ENCODE measurements at places on chromosomes 2 and 18.

DNA sequence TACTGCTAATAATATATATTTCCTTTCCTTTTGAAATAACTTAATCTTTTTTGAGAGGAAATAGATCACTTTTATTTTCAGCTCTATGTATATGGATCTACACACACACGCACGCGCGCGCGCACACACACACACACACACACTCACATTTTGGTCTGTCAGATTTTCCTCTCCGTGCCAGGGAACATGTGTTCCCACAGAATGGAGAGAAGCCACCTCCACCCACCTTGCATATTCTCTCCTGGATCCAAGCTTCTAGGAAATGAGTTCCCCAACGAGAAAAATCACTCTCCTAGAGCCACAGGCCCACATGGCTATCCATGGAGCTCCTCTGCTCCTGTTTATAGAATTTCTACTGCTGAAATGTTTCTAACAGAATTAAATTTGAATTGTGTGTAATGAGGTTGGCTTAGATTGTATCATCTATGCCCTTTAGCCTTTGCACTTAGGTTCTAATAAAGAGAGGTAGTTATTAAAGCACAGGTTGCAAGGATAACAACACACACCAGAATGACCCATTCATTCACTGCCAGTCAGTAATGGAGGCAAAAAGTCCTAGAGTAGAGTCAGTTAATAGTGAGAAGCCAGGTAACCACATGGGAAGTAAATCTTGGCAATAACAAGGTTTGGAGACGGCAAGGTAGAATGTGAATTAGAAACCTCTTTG is 19.7 kb downstream of the IFIH1 start:
- DNase-seq: no peak

DNA sequence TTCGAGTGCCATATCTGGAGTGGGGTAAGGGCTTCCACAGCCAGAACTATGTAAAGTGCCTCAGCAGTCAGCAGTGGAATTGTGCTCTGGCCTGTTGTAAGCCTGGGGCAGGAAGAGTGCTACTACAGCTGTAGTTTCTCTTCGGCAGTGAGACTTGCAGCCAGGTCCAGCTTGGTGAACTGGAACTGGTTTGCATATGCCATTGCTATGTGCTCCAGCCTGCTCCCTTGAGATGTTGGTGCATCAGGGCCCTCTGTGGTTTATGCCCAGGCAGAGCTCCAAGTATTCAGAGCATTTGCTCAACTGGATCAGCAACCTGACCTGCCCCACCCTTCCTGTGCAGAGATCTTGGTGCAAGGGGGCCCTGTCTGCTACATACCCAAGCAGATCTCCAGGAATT is 47.8 kb downstream of the ZNF804A start:
- no peak for DNase-seq

DNA sequence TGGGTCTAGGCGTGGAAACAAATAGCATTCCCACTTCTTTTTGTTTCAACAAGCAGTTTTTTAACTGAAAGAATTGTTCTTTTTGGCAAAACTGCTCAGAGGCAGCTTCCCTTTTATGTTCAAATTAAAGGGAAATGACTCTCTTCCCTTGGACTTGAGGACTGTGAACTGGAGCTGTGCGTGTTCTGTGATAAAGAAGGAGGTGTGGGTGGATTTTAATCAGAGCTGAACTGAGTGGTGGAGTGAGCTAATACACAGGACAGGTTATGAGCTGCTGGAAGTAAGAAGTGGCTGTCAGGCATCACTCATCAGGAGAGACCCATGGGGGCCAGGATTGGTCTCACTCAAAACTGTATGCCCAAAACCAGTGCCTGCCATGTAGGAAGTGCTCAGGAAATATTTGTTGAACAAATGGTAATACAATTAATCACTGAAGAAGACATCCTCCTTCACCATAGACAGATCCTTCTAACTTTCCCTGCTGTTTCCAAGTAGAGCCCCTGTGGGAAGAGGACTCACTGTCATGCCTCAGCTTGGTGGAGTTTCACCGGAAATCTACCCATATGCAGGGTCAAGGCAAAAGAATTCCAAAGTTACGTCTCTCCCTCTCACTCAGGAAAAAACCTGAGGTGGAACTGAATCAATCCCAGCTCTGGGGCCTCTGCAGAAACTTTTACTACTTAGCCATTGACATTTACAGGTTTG is 55.9 kb downstream of the FEZ2 start:
- no peak for DNase-seq

DNA sequence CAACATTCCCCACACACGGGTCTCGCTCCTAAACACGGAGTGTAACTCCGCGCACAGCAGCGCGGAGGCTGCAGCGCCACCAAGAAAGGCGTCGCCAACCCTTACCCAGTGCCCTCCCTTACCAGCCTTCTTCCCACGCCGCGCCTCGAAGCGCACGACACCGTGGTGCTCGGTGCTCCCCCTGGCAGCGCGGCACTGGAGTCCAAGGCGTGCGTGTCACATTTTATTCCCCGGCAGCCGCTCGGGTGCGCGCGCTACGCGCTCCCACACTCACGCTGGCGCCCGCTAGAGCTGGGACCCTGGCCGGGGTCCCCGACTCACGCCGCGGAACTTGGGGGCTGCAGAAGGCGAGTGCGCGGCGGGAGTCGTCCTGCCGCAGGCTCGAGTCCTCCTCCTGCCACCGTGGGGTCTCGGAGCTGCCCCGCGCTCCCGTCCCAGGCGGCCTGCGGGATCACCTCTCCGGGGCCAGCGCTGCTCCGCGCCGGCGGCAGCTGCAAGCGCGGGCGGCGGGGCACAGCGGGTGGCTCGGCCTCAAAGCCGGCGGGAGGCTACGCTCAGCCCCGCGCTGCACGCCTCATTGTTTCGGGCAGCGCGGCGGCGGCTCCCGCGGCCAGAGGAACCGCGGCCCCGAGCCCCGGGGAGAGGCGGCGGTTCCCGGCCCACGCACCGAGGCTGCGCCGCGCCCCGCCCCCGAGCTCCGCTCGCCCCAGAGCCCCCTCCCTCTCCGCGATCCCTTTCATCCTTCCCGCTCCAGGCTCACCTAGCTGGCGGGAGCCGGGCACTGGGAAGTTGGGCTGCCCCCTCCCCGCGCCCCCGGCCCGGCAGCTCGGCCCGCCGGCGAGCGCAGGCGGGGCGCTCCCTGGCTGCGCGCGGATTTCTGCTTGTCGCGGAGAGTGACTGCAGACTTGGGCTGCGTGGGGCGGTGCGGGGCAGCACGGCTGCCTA is at the start of gene ST6GAL2:
Gene ST6GAL2 (minus strand): TSS at position 197 of the 945 bp plus-strand sequence. CDS start 42,190 bp downstream, outside the sequence.
- no peak for DNase-seq

DNA sequence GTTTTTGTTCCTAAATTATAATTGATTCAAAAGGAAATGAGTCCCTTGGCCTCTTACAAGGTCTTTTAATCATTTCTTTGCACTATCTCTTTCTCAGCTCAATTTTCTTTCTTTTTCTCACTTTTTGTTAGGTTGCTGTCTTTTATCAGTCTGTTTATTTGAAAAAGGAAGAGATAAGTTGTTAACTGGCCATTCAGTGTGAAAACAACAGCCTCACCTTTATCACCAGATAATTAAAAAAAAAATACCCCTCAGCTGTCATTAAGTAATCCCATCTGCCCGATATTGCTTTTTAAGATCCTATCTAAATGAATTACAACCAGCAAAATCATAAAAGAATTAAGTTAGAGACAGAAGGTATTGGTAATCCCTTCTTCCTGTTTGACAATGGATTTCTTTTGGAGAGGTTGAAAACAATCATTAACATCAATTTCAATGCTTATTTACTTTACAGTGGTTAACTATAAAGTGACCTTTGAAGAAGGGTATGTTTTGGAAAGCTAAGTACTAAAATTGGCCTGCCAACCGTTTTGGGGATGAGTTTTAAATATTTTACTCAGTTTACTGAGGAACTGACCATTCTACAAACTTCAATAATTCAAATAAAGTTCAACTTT is 104.9 kb downstream of the TGIF1 start:
- no peak for DNase-seq

DNA sequence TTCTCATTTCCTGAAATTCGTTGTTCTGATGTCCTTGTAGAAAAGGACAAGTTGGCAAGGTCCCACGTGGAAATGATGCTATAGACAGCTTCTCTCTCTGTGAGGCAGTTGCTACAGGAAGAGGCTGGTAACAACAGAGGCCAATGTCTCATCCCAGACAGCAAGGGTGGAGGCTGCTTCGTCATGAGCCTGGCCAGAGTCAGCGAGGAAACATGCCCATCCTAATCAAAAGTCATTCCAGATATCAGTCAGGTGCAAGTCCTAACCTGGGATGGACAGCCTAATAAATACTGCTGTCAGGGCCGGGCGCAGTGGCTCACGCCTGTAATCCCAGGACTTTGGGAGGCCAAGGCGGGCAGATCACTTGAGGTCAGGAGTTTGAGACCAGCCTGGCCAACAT is 6.4 kb upstream of the SMAD7 start:
- no peak for DNase-seq

DNA sequence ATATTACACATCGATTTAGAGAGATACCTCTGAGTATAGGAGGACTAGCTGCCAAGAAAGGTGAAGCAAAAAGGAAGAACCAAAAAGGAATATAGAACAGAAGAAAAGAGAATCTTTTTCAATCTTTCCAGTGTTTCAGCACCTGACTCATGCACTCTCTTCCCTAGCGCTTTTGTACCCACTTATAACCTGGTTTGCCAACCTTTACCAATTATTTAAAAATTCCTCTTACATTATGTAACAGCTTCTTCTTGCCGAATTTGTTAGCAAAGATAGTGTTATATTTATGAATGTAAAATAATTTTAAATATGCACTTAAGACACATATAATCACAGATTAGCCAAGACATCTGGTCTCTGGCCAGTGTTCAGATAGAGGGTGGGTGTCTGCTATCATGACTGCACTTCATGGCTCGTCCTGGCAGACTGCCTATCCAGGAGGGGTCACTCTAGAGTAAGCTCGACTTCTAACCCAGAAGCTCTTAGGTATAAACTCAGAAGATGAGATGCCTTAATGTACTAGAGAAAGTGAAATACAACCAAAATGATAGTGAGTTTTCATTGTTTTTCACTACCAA is 122.9 kb downstream of the ATAD2B start:
- DNase-seq: no peak

DNA sequence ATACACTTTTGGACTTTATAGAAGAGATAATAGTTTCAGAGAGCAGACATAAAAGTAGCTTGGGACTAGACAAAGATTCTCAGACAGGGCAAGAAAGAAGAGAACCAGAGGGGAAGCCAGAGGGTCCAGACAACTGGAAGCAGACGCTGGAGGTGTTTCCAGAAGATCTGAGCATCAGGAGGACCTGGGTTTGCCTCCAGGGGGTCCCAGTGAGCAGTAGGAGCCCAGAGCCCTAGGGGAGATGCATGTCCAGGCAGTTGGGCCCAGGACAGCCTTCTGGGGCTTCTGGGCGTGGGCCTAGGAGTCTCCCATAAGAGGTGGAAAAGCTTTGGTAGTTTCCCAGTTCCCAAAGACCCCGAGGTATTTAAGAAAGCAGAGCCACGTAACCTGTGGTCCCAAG is 251.2 kb upstream of the ID2 start:
- no peak for DNase-seq

GRCh38 chr2:9400268-9401058 is 22.9 kb downstream of the ITGB1BP1 start:
- DNase-seq: no peak

DNA sequence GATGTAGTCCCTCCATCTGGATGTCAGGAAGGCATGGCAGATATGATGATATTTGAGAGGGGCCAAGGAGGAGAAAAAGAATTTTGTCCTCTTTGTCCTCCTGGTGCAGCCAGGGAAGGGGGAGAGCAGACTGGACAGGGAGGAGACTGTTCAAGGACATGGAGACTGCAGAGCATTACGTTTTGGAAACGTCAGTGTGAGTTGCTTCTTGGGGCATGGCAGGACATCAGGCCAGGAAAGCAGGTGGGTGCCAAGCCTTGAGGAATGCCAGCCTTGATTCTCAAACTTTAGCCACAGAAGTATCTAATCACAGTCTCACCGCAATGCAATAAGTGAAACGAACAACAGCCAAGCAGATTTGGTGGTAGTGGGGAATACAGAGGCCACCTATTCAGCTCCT is 66.2 kb downstream of the BMP10 start:
- no peak for DNase-seq

GRCh38 chr2:189533288-189534035 is 47.1 kb downstream of the SLC40A1 start:
- no peak for DNase-seq

- DNase-seq: no peak
These were observed 9.2 kb upstream of the IL1A start for GRCh38 chr2:112793449-112793978.

- DNase-seq: no peak
These were observed 21.8 kb upstream of the NOSTRIN start for GRCh38 chr2:168780669-168781071.

DNA sequence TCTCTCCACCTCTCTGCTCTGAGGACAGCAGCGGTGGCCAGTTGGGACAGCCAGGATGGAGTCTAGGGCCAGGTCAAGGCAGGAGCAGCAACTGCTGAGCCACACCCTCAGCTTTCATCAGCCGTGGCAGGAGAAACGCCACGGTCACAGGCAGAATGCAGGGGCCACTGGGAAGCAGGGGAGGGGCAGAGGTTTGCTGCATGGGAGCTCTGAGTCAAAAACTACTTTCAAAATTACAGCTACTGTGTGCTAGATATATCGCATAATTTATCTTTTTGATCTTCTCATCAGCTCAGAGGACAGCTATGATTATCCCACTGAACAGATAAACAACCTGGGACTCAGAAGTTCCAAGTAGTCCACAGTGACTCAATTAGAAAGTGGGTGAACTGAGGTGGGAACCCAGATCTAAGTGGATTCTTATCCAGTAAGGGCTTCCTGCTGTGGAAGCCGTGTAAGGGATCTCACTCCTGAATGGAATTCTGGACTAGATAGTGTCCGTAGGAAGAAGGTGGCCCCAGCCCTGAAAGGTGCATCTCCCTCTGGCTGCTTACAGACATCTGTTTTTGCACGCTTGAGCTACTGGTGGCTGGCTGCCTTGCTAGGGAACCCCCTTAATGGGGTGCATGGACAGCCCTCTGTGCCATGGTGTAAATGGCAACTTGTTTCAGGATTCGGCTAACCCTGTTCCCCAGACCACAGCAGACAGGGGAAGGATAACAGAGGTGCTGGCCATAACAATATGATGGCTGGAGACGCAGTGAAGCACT is 194.6 kb upstream of the SMAD2 start:
- DNase-seq: no peak

- no peak for DNase-seq
These were observed 10.5 kb downstream of the DRC1 start for GRCh38 chr2:26412091-26412673.

- no peak for DNase-seq
These were observed 263.2 kb downstream of the TGIF1 start for GRCh38 chr18:3713166-3713565.

All from stimulated activated CD8-positive, alpha-beta memory T cell treated with anti-CD3 and anti-CD28 coated beads, Interleukin-2, amount 100 ng/mL, for 1 hour (primary cell).